ENCODE measurements at places on chromosomes 5 and 9.

DNA sequence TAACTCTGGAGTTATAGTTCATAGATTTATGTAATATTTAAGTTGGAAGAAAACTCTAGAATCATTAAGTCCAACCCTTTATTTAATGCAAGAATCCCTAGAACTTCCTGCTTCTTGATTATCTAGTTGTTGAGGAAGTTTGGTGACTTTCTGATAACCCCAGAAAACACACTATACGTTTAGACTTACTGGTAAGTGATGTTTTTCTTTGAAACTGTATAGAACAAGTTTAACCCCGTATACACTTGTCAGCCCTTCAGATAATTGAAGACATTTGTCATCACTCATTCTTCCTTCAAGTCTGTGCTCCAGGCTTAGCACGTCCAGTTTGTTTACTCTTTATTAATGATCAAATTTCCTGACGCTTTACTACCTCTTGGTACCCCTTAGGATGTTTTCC, 9.0 kb downstream of the NDUFS4 start:
- DNase-seq: no peak

GRCh38 chr5:148810823-148811222, 15.6 kb upstream of the ADRB2 start:
- peak; percentile 54 for DNase-seq

DNA sequence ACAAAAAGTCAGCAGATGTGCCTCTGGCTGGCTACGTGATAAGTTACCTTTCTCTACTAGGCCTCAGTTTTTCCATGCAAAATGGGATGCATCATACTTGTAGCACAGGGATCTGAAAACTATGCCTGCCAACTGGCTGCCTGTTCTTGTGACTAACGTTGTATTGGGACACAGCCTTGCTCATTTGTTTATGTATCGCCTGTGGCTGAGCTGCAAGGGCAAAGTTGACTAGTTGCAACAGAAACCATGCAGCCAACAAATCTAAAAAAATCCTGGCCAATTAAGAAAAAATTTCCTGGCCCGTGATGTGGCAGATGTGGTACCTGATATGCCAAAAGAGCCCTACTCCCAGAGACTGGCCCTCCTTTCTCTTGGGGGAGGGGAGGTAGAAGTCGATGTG, 131.3 kb downstream of the SEC61B start:
- peak; percentile 82 for DNase-seq

DNA sequence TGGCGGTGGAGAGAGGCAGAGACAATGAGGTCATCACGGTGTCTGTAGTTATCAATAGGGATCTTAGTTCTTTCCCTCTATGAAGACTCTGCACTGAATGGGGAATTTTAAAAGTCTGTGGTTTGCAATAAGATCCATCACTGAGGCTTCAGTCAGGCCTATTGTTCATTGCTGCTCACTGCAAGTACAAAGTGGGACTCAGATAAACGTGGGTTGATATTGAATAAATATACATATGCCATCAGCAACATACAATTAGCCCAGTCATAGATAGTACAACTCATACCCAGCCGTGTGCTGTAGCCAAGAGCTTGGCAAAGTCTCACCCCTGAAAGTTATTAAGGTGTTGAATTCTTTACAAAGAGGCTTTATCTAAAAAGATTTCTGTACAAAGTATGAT, 88.4 kb downstream of the ENC1 start:
- DNase-seq: no peak

DNA sequence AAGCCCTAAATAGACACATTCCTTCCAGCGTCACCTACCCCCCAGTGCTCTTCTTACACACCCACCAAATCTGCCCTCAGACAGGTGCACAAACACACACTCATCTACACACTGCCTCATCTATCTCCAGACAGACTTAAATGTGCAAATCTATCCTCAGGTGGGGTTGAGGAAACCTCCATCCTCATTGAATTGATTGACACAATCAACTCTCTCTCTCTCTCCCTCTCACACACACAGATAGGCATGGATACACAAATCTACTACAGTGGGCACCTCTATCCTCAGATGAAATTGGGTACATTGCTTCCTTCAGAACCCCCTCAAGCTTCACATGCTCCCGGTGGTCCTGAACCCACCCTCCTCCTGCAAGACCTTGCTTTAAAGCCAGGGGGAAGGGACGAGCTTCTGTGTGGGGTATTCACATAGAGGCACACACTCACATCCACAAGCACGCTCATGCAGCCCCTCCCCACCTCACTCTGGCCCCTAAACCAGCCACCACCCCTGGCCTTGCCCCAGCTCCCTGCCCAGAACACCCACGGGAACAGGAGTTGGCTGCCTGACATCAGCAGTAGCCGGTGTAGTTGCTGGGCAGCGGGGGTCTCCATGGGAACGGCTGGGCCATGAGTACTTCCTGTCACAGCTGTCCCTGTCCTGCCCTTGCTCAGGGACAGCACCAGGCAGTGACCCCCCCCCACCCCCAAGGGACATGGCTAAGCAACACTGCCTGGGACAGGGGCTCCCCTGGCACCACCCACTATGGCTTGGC, 22.8 kb downstream of the PCDH1 start:
- no peak for DNase-seq

GRCh38 chr5:174243904-174244303, 198.4 kb downstream of the NSG2 start:
- DNase-seq: no peak

DNA sequence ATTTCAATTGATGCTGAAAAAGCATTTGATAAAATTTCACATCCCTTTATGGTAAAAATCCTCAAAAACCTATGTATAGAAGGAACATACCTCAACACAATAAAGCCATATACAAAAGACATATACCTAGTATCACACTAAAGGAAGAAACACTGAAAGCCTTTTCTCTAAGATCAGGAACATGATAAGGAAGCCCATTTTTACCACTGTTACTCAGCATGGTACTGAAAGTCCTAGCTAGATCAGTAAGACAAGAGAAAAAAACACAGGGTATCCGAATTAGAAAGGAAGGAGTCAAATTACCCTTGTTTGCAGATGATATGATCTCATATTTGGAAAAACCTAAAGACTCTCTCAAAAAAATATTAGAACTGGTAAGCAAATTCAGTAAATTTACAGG, 350.2 kb upstream of the PDE4D start:
- no peak for DNase-seq

- no peak for DNase-seq
Measured at GRCh38 chr9:75365196-75365595, 276.9 kb downstream of the OSTF1 start.

- no peak for DNase-seq
Measured at GRCh38 chr9:90287567-90288274, 354.9 kb downstream of the DIRAS2 start.

GRCh38 chr5:150305557-150305956, 2.9 kb upstream of the ARSI start:
- no peak for DNase-seq

GRCh38 chr5:67089200-67089725, 107.3 kb downstream of the CD180 start:
- no peak for DNase-seq

- no peak for DNase-seq
Measured at GRCh38 chr9:29750062-29750461, 2176.8 kb upstream of the C9orf72 start.

DNA sequence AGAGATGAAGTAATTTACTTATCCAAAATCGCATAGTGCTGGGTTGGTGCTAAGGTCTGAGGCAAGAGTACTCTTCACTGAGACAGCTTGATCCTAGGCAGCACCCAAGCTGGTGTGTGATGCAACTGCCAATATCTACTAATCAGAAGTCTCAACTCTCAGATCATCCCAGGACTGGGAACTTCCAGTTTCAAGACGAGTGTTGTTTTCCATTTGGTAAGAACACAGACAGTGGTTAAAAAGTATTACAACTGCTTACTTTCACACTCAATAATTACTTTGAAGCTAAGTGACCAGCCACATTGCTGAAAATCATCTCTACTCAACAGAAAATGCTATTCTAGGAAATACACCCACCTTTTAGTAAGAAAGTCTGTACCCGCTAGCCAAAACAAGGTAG, 45.3 kb downstream of the FBXW11 start:
- peak; percentile 96 for DNase-seq

DNA sequence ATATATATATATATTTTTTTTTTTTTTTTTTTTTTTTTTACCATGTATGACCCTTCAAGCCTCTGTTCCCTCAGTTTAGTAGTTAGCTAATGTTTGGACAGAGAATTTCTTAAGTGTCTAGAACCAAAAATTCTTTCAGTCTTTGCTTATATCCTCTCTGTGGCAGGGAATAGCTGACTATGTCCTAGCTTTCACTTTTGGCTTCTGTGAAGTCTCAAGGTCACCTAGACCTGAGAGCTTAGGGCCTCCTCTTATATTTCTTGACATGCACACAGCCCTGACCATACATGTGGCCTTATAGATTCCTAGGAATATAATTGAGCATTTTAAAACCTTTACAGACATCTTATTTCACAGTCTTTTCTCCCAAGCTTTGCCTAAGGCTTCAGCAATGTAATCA, 930.8 kb upstream of the CDH9 start:
- no peak for DNase-seq

GRCh38 chr9:133835262-133835901, 97.2 kb upstream of the SARDH start:
- DNase-seq: no peak

DNA sequence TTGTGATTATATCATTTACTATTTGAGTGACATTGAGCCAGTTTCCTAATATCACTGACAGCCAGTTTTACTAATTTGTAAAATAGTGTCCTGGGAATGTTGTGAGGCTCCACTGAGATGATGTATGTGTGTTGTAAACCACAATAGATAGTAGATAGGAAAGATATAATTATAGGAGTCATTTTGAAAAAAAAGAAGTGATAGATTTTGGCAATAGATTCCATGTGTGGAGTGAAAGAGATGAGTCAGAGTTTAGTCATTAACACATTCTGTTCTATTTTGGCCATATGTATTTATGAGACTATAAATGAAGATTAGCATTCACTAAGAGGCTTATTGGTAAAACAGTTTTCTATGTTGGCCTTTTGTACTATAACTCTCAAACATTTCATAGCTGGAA, 388.2 kb downstream of the FAM170A start:
- peak; percentile 37 for DNase-seq

DNA sequence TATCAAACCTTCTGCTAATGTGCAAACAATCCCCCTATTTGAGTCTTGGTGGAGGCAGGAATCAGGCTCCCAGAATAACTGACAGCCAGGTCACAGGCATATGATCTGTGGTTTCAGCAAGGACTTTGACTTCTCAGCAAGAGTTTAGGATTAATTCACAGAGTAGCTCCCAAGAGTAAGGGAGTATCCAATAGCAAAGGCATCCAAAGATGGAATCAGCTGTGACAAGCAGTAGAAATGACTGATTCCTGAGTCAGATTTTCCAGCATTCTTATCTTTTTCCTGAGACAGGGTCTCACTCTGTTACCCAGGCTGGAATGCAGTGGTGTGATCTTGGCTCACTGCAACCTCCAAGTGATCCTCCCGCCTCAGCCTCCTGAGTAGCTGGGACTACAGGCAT, 108.3 kb downstream of the EPB41L4A start:
- DNase-seq: no peak

- no peak for DNase-seq
Measured at GRCh38 chr5:44942524-44943001, 133.8 kb downstream of the MRPS30 start.

GRCh38 chr5:2756211-2757152, 5.0 kb upstream of the IRX2 start:
- DNase-seq: no peak

DNA sequence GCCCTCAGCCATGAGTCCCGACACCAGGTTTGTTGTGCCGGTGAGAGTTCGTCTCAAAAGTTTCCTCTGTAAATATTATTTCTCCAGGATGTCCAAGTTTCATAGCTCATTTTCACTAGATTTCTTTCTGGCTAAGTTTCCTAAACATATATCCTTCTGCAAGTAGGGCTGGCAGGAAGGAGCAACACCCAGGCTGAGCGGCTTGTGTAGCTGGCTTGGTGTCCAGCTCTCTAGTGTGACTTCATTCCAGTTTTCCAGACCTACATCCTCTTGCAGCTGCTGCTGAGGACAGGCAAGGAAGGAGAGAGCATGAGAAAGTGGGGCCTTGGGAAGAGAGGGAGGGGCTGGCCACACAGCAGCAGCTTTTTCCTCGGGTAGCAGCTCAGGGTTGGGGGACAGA, 80.3 kb downstream of the FGF1 start:
- DNase-seq: no peak

GRCh38 chr9:84697509-84698114, 28.1 kb downstream of the NTRK2 start:
- peak; percentile 15 for DNase-seq

- no peak for DNase-seq
Measured at GRCh38 chr5:137128012-137128411, 371.1 kb downstream of the SPOCK1 start.

DNA sequence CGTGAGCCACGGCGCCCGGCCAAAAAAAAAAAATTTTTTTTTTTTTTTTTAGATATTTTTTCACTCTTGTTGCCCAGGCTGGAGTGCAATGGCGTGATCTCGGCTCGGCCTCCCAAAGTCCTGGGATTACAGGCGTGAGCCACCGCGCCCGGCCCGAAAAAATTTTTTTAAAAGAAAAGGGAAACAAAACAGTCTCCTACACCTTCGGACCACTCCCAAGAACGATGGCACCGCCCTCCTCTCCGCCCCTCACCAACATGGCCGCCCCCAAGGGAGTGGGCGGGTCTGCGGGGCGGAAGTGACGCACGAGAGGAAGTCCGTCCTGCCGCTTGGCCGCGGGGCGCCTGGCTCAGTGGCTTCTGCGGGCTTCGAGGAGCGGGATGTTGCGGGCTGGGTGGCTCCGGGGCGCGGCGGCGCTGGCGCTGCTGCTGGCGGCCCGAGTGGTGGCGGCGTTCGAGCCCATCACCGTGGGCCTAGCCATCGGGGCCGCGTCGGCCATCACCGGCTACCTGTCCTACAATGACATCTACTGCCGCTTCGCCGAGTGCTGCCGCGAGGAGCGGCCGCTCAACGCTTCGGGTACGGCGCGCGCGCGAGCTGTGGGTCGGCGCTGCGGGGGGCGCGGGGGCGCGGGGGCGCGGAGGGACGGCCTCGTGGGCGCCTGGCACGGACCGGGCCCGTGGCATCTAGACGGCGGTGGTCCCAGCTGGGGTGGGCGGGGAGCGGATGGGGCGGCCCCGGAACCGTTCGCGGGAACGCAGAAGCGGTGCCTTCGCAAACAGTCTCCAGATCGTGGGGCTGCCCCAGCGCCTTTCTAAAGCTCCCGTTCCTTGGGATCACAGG, at the start of gene TOR1B:
TOR1B (plus strand) TSS at position 352 of the 843 bp plus-strand sequence; CDS start at position 381, 29 bp downstream.
- peak; percentile 96 for DNase-seq

GRCh38 chr5:56954262-56954661, 2.3 kb upstream of the MIER3 start:
- DNase-seq: no peak

GRCh38 chr5:73469878-73470277, 21.3 kb upstream of the FOXD1 start:
- no peak for DNase-seq
